Stimulated activated CD8-positive, alpha-beta memory T cell treated with anti-CD3 and anti-CD28 coated beads, Interleukin-15, amount 100 ng/mL, for 4 hours (primary cell): ENCODE measurements at places on chromosomes 11 and 22.

GRCh38 chr11:11988099-11988651, 20.3 kb downstream of the DKK3 start:
- DNase-seq, result no peak

- DNase-seq, result no peak
These were observed 8.8 kb downstream of the DGCR2 start for GRCh38 chr22:19113429-19113828.

GRCh38 chr11:75851203-75851602, 36.2 kb downstream of the UVRAG start:
- no peak for DNase-seq

DNA sequence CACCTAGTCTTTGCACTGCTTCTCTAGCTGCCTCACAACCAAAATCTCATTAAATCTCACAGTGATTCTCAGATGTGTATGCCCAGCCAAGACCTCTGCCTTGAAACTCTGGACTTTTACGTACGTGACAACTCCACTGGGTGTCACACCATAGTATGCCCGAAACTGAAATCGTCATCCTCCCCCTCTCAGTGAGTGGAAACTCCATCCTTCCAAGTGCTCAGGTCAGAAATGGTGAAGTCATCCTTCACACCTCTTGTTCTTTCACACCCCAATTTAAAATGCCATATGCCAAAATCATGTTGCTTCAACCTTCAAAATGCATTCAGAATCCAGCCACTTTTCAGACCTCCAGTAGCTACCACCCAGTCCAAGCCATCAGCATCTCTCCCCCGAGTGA, 42.5 kb downstream of the SFI1 start:
- no peak for DNase-seq

DNA sequence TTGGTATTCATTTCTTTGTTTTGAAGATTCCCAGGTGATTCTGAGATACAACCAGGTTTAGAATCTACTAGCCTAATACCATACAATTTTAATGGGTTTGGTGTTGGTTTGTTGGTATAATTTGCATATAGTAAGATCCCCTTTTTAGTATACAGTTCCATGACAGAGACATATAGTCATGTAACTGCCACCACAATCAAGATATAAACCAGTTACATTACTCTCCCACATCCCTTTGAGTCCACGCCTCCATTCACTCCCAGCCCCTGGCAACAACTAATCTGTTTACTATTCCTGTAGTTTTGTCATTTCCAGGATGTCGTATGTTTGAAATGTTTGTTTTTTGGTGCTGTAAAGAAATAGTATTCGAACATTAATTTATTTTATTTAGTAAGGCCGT, 4.3 kb downstream of the ASRGL1 start:
- no peak for DNase-seq

- no peak for DNase-seq
These were observed 391.5 kb downstream of the SHANK2 start for GRCh38 chr11:70860888-70861287.

- no peak for DNase-seq
These were observed 2.5 kb downstream of the KCTD17 start for GRCh38 chr22:37054056-37054395.

DNA sequence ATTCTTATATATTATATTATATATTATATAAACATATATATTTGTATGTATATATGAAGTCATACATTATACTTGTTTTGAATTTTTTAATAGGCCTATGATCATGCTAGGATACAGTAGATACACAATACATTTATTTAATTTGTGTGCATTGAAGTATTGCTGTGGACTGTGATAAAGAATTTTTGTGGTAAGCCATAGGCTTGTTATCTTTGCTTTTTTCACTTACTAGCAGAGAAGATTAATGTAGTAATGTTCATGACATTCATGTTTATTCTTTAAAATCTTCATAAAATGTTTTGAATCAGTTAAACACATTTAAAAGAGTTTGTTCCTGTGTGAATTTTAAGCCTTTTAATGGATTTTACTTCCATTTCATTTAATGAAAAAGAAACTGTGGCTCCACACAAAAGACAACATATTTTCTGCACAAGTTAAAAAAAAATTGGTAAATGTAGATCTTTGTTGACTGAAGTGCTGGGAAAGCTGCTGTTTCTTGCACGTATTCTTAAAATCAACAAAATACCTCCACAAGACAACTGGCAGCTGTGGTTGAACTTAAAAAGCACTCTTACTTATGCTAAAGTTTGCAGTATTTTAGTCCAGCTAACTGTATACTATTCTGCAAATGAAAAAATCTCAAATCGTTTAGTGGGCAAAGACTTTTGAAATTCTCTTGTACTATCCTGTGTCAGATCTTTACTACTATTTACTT, 156.2 kb downstream of the TMEM135 start:
- no peak for DNase-seq

- DNase-seq, result no peak
These were observed 41.6 kb downstream of the MRTFA start for GRCh38 chr22:40594924-40595323.
